CMK (cell line): ENCODE measurements at places on chromosomes 16 and 17.

- no peak for DNase-seq
These were observed 24.0 kb upstream of the GINS2 start for GRCh38 chr16:85712801-85713200.

DNA sequence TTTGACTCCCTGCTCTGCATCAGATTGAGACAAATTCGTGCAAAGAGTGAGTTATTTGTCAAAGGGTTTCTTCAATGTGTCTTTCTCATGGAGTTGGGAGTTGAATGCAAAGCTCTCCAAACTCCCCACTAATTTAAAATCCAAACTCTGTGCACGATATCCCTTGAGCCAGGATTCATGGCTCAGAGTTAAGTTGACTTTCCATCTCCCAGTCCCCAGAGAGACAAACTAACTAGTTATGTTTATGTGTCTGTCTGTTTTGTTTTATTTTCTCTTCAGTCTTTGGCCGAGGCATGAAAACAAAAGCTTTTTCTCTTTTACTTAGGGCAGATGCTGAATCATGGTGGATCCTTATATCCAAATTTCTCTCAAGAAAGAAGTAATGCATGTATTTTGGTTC lies 570.0 kb upstream of the CDH5 start:
- no peak for DNase-seq

DNA sequence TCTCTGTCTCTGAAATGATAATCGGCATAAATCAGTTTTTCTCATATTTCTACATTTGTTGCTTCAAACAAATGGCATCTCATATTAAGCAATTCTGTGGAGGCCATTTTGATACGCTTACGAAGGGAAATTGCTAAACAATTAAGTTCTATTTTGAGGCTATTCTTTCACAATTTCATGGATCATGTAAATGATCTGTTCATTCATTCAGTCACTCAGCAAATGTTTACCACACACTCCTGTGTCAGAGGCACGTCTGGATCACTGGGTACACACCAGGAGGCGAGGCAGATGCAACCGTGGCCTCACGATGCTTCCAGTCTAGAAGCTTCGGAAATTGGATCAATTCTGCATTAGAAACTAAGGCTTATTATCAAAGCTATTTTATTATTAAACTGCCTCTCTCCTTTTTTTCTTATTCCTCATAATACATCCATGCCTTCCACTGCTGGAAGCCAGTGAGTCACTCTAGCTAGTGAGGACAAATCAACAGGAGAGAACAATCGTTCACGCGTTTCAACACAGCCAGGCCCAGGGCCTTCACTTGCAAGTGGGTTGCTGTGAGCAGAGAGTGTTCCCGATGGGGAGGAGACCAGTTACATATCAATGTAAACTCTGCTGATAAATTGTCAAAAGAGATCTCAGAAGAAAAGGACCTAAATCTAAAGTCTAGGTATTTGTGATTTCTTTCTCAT lies 11.3 kb upstream of the SLC39A11 start:
- no peak for DNase-seq

DNA sequence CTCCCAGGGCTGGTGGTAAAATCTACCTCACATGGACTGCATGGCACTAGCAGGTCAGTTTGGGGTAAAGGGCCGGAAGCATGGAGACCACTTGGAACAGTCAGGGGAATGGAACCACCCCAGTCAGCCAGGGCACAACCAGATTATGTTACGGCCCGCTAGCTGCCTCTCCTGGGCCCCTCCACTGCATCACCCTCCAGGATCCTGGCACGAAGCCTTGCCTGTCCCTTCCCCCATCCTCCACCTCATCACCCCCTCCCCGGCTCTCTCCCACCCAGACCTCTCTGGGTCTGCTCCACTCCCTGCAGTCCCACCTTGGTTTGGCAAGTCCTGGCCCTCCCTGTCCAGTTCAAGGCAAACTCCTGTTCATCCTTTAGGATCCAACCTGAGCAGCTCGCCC lies 91.7 kb downstream of the CLEC16A start:
- DNase-seq: no peak

GRCh38 chr17:45305530-45306087 lies 11.2 kb downstream of the MAP3K14 start:
- no peak for DNase-seq
